ENCODE measurements at places on chromosomes 2 and 18.

DNA sequence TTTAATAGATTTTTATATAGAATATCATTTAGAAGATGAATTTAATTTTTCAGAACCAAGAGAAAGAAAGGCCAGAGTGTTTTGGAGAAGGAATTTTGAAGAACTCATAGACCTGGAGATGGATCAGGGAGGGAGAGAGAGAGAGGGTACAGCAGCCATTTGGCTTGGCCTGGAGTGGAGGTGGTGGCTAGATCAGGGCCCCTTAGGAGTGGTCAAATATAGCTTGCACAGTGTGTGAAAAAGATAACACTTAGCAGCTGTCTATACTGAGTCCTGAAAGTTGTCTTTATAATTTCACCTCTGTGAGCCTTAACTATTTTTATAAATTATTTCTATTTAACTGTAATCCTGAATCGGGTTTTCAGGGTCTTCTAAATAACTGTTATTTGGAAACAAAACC, 38.8 kb upstream of the ACYP2 start:
- no peaks in the 10 kb centered on the region for H3K27me3 ChIP-seq
- H3K4me1 ChIP-seq, result peaks cover 12% of the 10 kb centered on the region
- no peak for DNase-seq
- no peak overlapping the region for H3K27ac ChIP-seq
- no peak overlapping the region for H3K4me3 ChIP-seq

GRCh38 chr2:1550658-1551316, 137.5 kb downstream of the TPO start:
- no peak overlapping the region for H3K27ac ChIP-seq
- no peaks in the 10 kb centered on the region for H3K36me3 ChIP-seq
- H3K4me3 ChIP-seq, result no peak overlapping the region
- DNase-seq, result peak; percentile 57
- H3K4me1 ChIP-seq, result peaks cover 4% of the 10 kb centered on the region

DNA sequence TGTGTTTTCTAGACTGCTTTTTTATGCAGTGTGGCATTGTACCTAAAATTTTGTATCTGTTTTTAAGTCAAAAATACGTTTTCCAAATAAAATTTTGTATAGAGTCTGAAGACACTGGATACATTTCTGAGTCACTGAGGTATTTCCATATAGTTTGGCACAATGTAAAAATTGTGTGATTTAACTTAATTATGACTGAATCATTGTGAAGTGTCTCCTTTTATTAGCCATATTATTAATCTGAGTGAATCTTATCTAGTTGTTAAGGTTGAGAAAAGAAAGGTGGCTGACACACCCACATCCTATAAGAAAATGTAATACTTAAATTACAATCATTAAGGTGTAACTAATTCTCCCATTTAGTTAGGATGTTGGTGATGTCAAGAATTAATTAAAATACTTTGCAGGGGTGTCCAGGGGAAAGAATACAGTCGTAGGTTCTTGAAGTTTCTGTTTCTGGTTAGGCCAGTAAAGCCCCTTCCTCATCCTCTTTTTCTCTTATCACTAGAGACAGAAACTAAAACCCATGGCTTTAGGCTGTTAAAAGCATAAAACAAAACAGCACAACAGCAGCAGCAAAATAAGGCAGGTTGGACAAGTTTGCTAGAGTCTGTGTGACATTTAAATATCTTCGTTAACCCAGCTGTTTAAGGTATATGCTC, 71.6 kb downstream of the UBE2E3 start:
- H3K27me3 ChIP-seq, result no peaks in the 10 kb centered on the region
- no peak overlapping the region for H3K4me3 ChIP-seq
- H3K27ac ChIP-seq, result no peak overlapping the region
- H3K36me3 ChIP-seq, result no peaks in the 10 kb centered on the region

DNA sequence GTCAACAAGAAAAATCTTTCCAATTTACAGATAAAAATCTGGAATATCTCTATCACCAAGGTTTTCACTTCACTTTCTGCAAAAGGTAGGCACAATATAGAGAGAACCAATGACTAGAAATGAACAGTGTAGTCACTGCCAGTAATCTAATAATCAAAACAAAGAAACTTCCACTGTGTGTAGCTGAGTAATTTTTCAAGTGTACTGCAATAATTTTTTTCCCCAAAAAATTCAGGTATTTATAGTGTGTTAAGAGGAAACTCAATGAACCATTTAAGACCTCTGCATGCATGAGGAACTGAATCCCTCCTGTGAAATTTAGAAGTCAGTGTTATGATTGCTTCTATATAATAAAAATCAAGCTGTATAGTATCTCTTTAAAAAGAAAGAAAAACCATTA, 121.8 kb downstream of the MEMO1 start:
- no peaks in the 10 kb centered on the region for H3K27me3 ChIP-seq
- H3K36me3 ChIP-seq, result peaks cover 34% of the 10 kb centered on the region
- H3K4me1 ChIP-seq, result peaks cover 46% of the 10 kb centered on the region

DNA sequence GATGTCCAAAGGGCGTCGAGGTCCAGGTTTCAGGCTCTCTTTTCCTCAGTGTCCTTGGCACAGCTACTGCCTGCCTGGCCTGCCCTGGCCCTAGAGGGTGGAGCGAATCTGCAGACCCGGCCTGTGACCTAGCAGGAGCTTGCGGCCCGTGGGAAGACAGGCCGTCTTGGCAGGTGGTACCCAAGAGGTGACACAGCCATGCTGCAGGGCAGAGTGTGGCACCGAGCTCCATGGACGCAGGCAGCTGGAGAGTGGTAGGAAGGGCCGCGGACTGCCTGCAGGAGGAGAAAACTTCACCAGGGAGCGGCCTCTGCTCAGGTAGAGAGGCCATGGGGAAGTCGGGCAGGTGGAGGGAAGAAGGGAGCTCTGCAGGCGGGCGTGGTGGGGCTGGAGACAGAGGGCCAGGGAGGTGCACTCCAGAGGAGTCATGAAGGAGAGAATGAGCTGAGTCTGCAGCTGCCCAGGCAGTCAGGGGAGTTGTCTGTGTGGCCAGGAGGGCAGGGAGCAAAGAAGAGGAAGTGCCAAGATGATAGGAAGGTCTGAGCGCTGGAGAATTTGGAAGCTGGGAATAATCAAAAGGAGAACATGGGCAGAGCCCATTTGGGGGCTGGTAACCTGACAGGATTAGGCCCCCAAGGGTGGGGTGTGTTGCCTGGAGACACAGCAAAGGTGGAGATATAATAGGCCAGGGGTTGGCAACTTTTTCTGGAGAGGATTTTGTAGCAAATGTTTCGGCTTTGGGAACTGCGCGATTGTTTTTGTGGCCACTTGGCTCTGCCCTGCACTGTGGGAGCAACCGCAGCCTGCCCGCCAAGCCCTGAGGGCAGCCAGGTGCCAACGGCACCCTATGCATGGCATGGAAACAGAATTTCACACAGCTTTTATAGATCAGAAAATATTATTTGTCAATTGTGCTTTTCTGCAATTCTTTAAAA, 154.4 kb upstream of the PXDN start:
- no peaks in the 10 kb centered on the region for H3K27me3 ChIP-seq
- H3K27ac ChIP-seq, result no peak overlapping the region
- no peaks in the 10 kb centered on the region for H3K4me1 ChIP-seq
- no peaks in the 10 kb centered on the region for H3K36me3 ChIP-seq
- no peak for DNase-seq

DNA sequence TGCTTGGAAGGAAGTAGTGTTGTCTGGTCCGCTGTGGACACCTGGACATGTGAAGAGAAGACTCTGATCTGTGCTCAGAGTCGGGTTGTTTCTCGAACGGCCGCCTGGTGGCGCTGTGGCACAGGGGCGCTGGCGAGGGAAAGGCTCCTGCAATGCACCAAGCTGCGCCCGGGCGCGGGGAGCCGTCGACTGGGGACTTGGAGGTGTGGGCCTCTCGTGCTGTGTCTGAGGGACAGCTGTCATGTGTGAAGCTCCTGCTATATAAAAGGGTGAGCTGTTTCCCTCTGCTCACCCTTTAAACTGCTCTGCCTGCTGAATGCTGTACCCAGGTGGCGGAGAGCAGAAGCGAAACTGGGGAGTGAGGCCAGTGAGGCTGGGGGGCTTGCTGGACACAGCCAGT, 44.0 kb downstream of the GNAL start:
- H3K27ac ChIP-seq, result no peak overlapping the region
- peaks cover 25% of the 10 kb centered on the region for H3K27me3 ChIP-seq
- DNase-seq, result peak; percentile 53
- H3K4me3 ChIP-seq, result peak overlapping the region; percentile 17
- H3K4me1 ChIP-seq, result peaks cover 6% of the 10 kb centered on the region

DNA sequence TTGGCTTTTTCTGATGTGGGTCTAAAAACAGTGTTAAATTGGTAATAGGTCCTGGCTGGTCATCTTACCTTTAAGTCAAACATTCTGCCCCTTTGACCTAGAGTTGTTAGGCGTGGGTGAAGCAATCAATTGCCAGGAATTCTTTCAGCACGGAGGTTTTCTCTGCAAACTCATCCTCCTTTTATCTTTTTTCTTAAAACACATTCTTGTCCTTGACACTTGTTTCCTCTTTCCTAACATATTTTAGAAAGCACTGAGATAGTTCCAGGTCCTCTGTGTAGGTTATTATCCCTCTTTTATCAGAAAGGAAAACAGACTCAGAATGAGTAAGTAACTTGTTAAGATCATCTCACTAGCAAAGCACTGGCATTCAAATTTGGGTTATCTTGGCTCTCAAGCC, 18.6 kb upstream of the AP1S3 start:
- no peak for DNase-seq
- peak overlapping the region; percentile 42 for H3K27ac ChIP-seq
- no peaks in the 10 kb centered on the region for H3K27me3 ChIP-seq
- no peak overlapping the region for H3K4me3 ChIP-seq
- H3K4me1 ChIP-seq, result peaks cover 26% of the 10 kb centered on the region

DNA sequence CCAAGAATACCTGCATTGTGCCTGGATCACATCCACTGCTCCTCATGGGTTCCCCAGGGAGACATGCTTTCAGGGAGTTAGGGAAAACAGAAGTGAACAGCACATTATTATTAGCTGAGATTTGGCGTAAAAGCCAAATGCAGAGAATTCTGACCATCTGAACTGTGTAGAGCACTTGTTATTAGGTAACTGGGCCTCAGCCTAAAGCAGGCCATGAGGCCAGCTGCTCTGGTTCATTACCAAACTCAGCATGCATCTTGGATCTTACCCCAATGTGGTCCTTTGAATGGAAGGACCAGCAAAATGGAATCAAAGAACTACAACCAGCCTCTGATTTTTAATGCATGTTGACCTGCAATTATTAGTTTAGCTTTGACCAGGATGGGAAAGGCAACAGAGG, 322.3 kb downstream of the KCNS3 start:
- H3K4me3 ChIP-seq, result no peak overlapping the region
- no peaks in the 10 kb centered on the region for H3K4me1 ChIP-seq
- no peak overlapping the region for H3K27ac ChIP-seq
- peaks cover 6% of the 10 kb centered on the region for H3K27me3 ChIP-seq
- H3K36me3 ChIP-seq, result no peaks in the 10 kb centered on the region

DNA sequence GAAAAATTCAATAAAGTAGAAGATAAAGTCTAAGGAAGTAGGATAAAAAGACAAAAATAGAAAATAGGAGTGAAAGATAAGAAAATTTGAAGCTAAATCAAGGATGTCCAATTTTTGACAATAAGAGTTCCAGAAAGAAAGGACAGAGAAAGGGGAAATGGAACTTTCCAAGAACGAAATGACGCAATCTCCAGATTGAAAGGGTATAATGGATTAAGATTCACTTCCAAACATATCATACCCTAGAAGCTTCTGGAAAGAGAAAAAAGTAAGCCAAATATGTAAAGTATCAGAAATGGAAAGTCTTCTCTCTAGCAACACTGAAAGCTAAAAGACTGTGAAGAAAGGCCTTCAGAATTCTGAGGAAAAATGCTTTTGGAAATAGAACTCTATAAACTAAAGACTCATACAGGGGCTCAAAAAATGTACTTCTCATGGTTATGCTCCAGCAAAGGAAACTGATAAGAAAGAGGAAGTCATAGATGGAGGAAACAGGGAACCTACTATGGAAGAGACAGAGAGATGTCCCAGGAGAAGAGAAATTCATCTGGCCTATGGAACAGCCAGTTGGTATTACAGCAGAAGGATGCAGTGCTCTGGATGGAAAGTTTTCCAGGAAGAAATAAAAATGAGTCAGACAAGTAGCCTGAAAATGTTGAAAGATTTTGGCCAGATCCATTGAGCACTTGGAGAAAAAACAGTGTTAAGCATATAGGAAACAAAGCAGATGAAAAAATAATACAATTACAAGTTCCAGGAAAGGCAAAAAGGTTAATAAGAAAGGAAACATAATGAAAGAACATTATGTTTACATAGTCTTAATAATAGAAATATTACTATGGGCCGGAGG, 20.1 kb downstream of the CASP8 start:
- no peaks in the 10 kb centered on the region for H3K27me3 ChIP-seq
- H3K27ac ChIP-seq, result peak overlapping the region; percentile 66
- H3K4me3 ChIP-seq, result no peak overlapping the region
- H3K4me1 ChIP-seq, result peaks cover 20% of the 10 kb centered on the region
- DNase-seq, result no peak

DNA sequence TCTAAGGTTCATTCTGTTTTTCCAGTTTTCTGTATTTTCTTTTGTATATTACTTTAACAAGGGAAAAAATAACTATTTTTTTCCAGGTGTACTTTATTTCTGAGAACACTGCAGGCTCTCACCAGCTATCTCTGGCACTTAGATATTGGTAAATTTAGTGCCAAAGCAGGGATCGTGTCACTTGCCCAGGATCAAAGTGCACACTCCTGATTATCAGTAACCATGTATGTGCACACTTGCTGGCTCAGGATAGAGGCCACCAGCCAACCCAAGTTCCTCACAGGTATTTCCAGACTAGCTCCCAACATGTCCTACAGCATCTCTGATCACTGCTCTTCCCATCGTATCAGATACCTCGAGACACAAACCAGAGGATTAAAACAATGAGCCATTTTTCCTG, 5.8 kb upstream of the FZD5 start:
- no peak for DNase-seq
- no peaks in the 10 kb centered on the region for H3K27me3 ChIP-seq

DNA sequence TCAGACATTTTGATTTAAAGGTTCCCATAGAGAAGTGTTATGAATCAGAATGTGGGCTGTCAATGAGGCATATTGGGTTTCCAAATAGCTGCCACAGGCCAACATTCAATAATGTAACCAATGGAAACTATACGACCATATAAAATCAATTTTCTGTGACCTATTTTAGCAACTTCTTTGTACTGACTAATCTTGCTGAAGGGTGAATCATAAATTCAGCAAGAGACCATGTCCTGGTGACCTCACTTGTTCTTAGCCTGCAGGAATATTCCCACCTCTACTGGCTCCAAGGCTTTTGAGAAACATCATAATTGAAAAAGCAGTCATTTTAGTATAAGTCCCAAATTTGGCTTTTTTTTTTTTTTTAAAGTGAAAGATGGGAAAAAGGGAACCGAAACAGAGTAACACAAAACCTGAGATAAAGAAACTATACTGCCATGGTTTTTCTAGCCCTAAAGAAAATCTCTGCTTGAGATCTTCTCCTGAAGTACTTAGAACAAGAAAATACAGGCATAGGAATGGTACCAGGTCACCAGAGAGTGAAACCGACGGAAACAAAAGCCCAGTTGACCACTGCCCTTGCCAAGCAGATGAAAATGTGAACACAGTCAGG, 32.1 kb downstream of the PLEKHM3 start:
- no peak overlapping the region for H3K4me3 ChIP-seq
- H3K36me3 ChIP-seq, result peaks cover 5% of the 10 kb centered on the region
- no peak for DNase-seq
- H3K27me3 ChIP-seq, result no peaks in the 10 kb centered on the region
